ENCODE measurements at places on chromosomes 12 and 14.

DNA sequence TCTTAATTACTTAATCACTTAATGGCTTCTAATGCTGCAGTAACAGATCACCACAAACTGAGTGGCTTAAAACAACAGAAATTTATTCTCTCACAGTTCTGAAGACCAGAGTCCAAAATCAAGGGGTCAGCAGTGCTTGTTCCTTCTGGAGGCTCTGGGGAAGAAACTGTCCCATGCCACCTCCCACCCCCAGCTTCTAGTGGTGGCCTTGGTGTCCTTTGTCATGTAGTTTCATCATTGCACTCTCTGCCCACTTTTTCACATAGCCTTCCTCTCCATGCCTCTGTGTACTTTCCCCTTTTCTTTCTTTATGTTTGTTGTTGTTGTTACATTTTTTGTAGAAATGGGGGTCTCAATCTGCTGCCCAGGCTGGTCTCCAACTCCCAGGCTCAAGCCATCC lies 16.1 kb upstream of the UBC start:
- no peak for DNase-seq

- DNase-seq = no peak
Measured at GRCh38 chr14:20118795-20119194, 8.3 kb downstream of the OR4K17 start.

- no peak for DNase-seq
Measured at GRCh38 chr12:47194501-47194900, 114.7 kb upstream of the AMIGO2 start.

GRCh38 chr14:88007608-88008007 lies 2.7 kb downstream of the GPR65 start:
- no peak for DNase-seq

- no peak for DNase-seq
Measured at GRCh38 chr12:131732996-131733615, 22.2 kb downstream of the SFSWAP start.

DNA sequence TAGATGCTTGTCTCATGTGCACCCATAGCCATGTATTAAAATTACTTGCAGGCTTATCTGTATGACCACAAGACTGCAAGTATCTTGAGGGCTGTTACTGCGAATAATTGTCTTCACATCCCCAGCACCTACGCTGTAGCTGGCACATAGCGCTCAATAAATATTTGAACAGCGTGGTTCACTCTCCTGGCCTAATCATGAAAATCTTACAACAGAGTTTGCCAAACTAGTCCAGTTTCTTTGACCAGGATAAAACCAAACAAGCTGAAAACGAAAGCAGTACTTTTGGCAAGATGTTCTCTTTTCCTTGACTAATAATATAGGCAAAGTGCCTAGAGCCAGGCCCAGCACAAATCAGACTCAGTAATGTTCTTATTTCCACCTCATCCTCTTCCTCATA lies 106.7 kb downstream of the RPS29 start:
- no peak for DNase-seq

- no peak for DNase-seq
Measured at GRCh38 chr14:31677630-31678029, 116.4 kb downstream of the NUBPL start.

DNA sequence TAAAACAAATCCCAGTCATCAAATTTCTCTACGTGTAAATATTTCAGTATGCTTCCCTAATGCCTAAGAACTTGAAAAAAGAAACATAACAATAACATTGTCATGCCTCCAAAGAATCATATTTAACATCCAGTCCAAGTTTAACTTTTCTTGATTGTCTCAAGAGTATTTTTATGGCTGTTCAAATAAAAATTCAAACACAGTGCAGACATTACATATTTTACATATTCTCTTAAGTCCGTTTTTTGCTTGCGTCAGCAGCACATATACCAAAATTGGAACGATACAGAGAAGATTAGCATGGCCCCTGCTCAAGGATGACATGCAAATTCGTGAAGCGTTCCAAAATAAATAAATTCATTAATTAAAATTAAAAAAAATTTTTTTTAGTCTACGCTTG lies 23.3 kb upstream of the EEA1 start:
- DNase-seq = peak; percentile 14

- no peak for DNase-seq
Measured at GRCh38 chr14:103100281-103101121, 6.0 kb downstream of the EXOC3L4 start.

GRCh38 chr12:53499266-53500141 lies at the start of gene MAP3K12:
Gene MAP3K12, minus strand, starts transcription at chr12:53499458. Its CDS starts 12,067 bp downstream, at chr12:53487391.
- DNase-seq = peak; percentile 82

- DNase-seq = peak; percentile 71
Measured at GRCh38 chr12:31118347-31119191, 44.9 kb downstream of the DDX11 start.

DNA sequence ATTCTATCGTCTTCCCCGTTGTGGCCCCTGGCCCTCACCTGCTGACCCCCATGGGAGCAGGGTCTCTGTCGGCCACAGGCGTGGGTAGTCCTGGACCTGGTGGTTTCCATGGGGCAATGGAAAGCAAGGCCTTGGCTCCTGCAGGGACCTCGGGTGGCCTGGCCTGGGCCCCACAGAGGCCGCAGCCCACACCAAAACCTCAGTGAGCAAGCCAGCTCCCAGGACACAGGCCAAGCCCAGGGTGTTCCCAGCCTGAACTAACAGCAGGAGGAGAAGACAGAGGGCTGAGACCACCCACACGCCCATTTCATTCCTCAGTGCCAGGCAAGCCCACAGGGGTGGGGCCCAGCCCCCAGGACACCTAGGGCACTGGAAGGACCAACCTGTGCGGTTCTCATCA lies 16.9 kb downstream of the ABCB9 start:
- no peak for DNase-seq

- no peak for DNase-seq
Measured at GRCh38 chr12:123142518-123142840, 8.4 kb downstream of the PITPNM2 start.

DNA sequence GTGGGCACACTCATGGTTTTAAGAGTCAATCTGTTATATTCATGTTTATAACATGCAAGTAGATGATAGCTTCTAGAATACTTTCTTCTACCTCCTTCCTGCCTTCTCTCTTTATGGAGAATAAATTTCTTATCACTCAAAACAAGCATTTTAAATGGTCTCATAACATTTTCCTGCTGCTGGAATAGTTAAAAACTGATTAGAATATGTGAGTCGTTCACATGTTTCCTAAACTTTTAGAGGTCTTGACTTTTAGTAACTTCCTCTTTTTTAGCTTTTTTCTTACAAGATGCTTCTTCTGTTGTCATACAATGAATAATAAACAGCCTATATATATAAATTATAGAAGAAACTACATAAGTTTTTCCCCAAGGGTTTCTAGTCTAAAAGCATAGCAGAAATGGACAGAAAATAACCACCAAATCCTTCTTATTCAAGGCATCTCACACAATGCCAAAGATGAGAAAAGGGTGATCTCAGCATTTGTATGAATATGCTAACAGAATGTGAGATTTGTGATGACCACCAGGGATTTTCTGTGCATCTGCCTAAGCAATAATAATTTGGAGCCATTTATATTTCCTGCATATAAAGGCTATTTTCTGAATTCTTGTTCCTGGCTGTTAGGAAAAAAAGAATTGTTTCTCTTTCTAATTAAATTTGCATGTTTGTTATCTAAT lies 127.8 kb downstream of the DAAM1 start:
- no peak for DNase-seq

DNA sequence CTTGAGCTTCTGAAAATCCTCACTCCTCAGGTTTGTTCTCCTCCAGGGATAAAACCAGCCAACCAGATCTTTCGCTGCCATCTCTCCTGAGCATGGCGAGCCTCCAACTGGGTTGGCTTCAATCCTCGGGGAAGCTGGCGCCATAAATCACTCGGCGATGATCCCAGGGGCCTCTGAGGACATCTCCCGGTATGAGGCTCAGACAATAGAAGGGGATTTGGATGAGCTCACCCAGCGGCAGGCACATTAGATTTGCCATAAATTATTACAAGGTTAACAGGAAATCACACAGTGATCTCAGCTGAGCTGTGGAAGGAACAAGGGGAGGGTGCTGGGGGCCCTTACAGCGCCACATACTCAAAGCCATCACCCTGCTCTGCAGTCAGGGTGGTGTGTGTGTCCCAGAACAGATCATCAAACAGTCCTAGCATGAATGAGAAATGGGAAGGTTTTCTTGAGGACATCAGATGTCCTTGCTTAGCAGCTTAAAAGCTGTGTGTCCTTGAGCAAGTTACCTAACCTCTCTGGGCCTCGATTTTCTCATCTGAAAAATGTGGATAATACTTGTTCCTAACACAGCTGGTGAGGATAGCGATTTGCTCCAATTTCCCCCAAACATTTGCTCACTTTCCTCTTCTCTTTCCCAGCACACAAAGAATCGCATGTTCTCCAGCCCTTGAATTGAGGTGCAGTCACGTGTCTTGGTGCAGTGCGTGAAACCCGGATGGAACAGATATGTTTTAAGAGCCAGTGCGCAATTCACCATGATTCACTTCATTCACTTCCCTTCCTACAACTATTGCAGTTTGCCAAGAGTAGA lies 142.8 kb downstream of the SCARB1 start:
- peak; percentile 80 for DNase-seq

DNA sequence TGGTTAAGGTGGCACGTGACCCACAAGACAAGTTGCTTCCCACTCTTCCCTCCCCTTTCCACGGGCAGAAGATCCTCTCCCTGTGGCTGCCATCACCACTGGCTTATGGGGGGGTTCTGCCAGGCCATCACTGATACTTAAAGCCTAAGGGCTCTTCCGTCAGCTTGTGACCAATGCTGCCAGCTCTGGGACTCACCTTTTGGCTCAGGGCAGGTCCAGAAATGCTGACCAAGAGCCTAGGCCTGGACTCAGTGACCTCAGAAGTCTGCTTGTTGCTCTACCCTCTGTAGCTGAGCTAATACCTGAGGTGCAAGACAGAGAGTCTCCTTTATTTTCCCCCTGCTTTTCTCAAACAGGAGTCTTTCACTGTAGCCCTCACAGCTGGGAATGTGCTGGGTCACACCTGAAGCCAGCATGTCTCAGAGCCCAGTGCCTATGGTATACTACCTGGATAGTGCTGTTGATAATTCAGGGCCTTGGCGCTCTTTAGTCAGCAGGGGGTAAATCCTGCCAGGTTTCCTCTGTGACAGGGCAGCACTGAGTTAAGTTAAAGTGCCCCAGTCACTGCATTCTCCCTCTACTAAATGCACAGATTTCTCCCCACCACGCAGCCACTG lies 19.7 kb downstream of the FGD4 start:
- DNase-seq = no peak

- DNase-seq = no peak
Measured at GRCh38 chr12:24905431-24905830, 43.5 kb downstream of the BCAT1 start.

GRCh38 chr14:50012644-50013043 lies 103.7 kb downstream of the VCPKMT start:
- no peak for DNase-seq

DNA sequence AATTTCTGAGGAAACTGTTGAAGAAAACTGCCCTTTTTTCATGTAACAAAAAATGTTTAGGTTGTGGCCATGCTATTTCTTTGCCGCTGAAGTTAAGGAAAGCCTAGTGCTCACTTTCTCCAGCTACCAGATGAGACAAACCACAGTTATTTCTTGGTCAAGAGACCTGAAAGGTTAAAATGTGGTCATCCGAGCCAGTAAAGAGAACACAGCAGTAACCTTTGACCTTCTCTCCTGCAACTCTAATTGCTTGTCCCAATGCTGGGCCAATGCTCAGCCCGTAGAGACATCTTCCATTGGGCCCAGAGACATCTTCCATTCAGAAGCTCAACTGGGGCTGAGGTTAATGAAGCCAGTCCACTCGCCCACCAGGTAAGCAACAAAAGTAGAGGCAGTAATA lies 109.8 kb upstream of the CPSF6 start:
- DNase-seq = no peak

DNA sequence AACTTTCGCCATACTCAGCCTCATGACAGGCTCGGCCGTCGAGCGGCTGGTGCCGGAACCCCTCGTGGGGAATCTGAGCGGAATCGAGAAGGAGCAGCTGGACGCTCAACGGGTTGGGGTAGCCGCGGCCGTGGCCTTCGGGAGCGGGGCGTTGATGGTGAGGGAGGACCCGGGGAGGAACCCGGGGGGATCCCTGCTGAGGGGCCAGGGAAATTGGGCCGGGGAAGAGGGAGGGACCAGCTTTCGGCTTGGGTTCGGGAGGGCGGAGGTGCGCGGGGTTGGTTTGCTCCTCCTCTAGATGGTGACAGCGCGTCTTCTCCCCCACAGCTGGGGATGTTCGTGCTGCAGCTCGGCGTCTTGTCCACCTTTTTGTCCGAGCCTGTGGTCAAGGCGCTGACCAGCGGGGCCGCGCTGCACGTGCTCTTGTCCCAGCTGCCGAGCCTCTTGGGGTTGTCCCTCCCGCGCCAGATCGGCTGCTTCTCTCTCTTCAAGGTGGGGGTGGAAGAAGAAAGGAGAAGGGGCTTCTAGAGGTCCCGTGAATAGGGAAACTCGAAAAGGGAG lies 9.8 kb downstream of the ARHGEF25 start:
- DNase-seq = peak; percentile 53

GRCh38 chr12:120216742-120217605 lies 16.1 kb upstream of the RPLP0 start:
- DNase-seq = no peak

GRCh38 chr12:64252681-64253080 lies 30.6 kb upstream of the KICS2 start:
- no peak for DNase-seq

DNA sequence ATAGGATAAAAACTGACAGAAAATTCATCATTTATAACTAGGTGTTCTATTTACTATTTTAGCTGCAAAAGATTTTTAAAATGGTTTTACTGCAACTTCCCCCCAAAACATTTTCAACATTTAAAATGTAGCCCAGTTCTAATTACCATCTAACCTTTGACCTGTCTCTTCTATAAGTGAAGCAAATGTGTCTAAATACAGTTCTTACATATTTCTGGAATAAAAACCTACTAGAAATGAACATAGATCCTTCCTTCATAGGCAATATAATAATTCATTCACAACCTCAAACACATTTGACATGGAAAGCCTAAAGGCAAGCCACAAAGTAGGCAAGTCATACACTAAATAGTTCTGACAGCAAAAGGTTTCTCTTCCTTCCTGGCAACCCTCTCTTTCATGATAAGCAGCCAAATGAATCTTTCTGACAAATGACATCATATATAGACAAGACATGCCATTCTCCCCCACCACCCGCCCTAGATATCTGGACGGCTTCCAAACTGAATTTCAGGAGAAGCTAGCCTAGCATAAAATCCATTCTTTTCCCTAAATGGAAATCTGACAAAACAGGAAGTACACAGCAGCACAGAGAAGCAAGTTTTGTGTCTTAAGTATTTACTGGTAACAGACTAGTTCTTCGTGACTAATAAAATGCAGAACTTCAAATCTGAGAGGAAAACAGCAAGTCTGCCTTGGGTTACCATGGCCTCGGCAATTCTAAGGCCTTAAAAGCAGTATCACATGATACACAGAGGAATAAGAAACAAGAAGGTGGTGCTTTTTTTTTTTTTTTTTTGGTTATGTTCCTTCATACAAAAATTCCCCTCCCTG lies 17.2 kb upstream of the ARID4A start:
- DNase-seq = peak; percentile 75

DNA sequence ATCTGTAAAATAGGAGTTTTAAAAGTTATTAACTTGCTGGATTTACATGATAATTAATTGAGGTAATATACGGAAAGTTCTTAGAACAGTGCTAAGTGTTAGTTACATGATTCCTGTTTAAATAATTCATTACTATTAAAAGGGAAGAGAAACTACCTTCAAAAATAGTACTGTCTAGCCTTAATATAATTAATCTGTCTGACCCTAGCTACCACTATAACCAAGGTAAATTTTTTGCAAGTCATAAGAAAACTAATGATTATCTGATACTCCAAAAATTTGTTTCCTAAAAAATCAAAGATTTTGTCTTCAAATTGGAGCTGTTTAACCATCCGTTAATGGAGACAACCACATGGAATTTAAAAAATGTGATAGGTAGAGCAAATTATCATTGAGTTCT lies 294.3 kb upstream of the FBXO33 start:
- DNase-seq = no peak
